ENCODE measurements at places on chromosomes 11 and 22. TPM values are rescaled to one million over a fixed set of nuclear protein-coding genes. Genes with fewer than 3 reads are reported as not detected.

Gene VSIG2
- total RNA-seq, result 1.2 TPM

Gene RAB3IL1
- 9.4 TPM for total RNA-seq

Gene BIRC2
- total RNA-seq, result 31.5 TPM

Gene CD3D
- 0.62 TPM for total RNA-seq

Gene CFAP68
- 27.8 TPM for total RNA-seq

Gene TTC36
- total RNA-seq, result 0.62 TPM

Gene OR8H3
- total RNA-seq, result not detected

Gene SYT12
- total RNA-seq, result 2.2 TPM

Gene TPH1
- total RNA-seq, result 0.30 TPM

Gene NLRP6
- 0.19 TPM for total RNA-seq

Gene GPR83
- not detected for total RNA-seq

Gene WNT7B
- total RNA-seq, result not detected

DNA sequence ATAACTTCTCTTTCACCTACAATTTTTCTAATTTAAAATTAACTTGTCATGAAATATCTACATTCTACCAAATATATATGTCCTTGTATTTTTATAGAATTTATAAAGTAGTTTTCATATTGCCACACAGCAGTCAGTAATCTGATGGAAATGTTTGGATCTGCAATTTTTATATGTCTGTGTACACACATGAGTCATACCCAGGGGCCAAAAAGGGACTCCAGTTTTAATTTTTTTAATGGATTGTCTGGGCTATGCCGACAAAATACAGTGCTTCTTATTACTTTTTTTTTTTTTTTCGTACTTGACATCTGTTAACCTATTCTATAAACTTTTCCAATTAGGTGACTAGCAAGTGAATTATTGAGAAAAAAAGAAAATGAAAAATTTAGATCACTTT is 6.3 kb downstream of the GUCY1A2 start:
- DNase-seq, result no peak

DNA sequence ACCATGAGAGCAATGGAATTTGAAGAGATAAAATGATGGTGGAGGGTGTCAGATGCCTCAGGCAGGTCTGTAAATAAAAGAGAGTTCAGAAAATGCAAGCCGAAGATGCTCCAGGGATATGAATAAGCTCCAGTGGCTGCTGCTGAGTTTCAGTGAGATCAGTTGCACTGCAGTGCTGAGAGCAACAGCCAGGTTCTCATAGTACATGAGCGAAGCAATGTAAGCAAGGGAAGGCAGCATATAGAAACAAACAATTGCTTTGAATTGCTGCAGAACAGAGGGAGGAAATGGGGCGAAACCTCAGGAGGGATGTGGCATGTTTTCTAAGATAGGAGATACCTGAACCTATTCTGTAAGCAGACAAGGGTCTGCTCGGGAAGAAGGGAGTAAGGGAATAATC is 369.5 kb downstream of the AASDHPPT start:
- no peak for DNase-seq

- no peak for DNase-seq
Observed at GRCh38 chr11:66958956-66959274, 732 bp upstream of the PC start.

GRCh38 chr11:17314232-17314547 is 37.4 kb upstream of the NCR3LG1 start:
- no peak for DNase-seq

GRCh38 chr22:28710107-28710506 is 30.5 kb upstream of the TTC28 start:
- DNase-seq, result no peak

DNA sequence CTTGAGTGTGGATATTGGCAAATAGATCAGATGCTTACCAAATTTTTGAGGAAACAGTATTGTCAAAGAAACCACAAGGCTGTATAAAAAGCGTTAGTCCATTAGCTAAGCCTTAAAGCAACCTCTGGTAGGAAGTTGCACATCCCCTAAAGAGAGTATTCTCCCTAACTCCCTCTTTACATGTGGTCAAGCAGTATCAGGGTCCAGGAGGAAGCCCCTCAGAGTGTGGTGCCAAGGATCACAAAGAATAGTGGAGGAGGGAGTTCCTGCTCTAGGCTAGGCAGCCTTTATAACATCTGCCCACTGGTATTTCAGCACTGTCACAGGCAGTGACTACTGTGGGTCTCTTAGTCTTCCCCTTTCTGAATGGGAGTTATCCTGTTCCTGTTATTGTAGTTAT is 18.8 kb upstream of the AMPD3 start:
- DNase-seq, result no peak

DNA sequence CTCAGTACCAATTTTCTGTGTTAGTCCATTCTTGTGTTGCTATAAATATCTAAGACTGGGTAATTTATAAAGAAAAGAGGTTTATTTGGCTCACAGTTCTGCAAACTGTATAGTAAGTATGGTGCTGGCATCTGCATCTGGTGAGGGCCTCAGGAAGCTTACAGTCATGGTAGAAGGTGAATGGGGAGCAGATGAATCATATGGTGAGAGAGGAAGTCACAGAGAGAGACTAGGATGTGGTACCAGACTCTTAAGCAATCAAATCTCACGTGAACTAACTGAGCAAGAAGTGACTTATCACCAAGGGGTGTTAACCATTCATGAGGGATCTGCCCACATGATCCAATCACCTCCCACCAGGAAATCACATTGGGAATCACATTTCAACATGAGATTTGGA is 60.8 kb upstream of the ZBED5 start:
- no peak for DNase-seq

DNA sequence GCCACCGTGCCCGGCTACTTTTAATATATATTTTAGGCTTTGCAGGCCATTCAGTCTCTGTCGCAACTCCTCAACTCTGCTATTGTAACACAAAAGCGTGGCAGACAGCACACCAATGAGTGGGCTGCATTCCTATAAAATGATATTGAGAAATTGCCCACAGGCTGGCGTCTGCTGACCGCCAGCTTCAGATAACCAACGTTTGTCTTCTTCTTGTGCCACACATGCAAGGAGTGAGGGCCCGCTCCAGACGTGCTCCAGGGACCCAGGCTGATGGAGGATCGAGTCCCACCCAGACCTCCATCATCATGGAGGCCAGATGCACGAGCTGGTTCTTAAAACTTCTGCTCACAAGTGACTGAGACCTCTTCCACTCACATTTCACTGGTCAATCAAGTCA is 35.4 kb upstream of the LINC01488 start:
- no peak for DNase-seq

GRCh38 chr11:10933455-10934292 is 75.8 kb upstream of the ZBED5 start:
- DNase-seq, result peak; percentile 91

DNA sequence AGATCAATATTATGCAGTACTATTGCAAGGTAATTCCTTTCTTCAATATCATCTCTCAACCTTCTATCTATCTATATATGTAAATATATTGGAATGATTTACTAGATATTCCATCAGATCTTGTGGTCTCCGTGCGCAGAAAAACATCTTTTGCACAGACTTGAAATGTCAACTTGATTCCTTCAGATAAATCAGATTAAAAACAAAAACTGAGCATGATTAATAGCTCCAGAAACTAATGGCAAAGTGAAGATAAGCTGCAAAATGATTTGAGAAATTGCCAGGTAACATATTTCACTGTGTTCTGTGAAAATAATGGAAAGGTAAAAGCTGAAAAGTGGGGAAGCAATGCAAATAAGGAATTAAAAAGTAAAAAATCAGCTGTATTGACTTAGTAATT is 200.1 kb upstream of the CTSC start:
- DNase-seq, result no peak

DNA sequence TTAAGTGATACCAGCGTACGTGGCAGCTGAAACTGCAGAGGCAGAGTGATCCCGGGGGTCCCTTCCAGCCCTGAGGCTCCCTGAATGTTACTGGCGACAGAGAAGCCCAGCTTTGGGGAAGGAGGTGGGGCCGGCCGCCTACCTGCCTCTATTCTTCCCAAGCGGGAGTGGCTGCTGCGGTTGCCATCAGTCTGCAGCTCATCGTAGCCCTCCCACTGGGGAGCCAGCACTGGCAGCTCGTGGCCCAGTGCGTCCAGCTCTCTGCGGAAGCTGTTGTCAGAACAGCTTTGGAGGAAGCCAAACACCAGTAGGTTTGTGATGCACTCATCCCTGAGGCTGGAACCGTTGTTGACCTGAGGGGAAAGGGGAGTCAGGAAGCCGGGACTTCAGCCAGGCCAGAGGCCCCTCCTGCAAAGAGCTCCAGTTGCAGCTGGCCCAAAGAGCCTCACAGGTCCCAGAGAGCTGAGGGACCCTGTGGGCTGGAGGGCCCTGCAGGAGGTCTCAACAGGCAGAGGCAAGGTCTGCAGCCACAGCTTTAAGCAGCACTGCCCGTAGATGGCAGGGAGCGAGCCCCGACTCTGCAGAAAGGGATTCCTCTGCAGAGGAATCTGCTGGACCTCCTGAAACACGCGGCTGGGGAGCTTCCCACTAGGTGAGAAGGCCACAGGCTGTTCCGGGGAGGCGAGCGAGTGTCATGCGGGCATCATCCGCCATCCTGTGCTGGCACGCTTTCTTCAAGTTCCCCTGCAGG is 30.4 kb downstream of the BID start:
- DNase-seq, result no peak

DNA sequence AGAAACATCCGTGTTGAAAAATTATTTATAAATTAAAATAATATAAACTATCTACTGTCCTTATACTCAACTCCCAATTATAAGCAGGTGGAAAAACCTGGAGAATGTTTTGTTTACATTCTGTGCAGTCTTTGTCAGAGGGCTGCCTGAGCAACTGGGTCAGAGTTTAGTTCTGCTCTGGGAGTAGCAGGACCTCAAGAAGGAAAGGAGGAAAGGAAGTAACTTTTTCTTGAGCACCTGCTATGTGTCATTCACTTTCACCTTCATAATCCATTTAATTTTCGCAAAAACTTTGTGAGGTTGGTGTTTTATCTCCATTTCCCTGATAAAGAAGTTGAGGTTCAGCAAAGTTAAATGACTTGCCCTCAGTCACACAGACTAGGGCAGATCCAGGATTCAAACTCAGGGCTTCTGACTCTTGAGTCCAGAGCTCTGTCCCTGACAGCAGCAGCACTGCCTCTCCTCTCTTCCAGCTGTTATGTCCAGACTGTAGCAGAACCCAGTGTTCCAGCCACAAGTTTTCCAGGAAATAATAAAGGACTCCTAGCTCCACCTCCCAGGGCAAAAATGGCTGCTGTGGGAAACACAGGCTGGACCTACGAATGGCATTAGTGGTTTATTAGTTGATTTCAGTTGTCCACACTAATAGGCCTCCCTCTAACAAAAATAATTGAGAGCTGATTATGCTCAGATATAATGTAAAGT is 6.4 kb downstream of the CD3E start:
- no peak for DNase-seq

DNA sequence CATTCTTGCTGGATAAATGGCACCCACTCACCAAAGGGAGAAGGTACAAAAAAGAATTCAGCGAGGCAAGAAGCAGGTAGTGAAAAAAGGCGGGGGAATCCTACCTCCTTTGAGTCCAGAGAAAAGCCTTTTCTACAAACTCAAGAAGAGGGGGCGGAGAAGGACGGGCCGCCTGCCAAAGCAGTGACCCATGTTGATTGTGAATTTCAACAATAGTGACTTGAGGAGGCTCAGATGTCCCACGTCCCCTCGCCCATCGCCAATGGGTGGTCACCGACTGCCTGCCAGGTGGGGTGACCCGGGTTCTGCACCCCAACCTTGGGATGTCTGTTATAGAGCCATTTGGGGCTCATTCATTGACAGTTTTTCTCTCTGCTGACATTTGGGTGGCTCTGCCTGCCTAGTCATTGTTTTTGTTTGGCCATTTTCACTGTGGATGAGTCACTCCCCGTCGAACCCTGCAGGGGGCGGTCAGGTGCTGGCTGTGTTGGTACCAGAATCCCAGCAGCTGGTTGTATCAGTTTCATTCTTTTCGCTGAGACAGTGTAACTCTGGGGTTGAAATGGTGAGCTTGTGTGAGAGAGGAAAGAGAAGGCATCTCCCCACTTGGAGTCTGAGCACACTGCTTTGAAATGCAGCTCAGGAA is 163.4 kb upstream of the NCAM1 start:
- no peak for DNase-seq

GRCh38 chr11:103682318-103683184 is 353.9 kb upstream of the DDI1 start:
- no peak for DNase-seq

DNA sequence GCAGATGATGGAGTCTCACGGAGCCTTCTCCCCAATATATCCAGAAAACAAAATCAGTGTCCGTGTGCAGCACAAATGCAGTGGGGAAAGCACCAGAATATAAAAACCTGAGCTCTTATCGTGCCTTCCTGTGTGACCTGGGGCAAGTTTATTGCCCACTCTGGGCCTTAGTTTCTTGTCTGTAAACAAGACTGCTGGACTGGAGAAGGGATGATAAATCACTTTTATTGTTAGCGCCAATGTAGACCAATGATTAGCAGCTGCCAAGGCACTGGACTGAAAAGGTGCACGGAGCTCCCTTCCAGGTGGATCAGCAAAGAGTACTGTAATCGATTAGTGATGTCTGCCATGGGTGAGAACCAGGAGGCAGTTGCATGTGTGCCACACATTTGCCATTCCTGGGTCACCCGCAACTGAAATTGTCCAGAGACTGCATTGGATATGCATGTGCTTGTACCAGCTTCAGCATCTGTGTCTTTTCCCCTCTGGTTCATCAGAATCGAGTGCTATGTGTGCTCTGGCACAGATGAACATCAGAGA is 89.2 kb downstream of the TSPAN18 start:
- DNase-seq, result no peak

DNA sequence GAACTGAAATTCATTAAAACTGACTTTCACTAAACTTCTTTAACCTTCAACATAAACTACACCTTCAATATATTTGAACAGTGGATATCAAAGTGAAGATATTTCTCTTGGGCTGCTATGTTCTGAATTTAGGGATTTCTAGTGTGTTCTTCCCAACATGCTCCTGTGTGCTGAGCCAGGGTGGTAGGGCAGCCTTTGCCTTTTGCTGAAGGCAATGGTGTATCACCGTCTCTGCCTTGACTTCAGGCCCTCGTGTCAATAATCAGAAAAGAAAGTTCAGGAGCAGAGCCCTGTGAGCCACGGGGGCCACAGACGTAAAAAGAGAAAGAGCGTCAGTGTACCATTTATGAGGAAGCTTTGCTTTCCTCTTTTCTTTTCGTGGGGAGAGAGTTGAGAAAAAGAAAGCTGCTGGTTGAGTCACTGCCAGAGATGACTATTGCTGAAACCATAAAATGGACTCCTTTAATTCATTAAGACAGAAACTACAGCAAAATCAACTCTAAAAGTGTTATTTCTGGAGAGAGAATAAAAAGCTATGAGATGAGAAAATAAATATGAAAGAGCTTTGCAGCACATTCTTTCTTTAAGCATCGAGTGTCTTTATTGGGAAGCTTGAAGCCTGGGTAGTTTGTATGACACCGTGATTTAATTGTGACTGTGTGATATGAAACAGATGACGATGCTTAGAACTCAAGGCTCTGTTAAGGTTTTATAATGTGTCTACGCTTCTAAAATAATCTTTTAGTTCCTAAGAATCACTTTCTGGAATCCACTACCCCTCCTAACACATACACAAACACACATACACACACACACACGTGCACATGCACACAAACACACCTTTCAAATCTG is 271.8 kb upstream of the MTNR1B start:
- DNase-seq, result no peak

All from cardiac septum (tissue), 1 donor.